ENCODE measurements at places on chromosomes 13 and 19.

DNA sequence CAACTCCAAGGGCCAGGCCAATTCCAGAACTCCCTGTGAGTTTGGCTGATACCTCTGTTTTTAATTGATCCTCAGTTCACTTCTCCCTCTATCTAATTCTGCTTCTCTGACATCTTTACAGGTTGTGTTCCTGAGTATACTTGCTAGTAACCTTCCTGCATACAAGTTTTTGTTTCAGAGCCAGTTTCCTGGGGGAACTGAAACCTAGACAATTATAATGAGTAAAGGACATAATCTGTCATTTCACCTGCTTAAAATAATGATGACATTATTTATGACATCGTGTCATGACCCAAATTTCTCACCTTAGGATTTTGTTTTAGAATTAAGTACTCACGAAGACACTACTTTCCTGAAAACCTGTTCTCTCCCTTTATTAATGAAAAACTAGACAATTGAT, 12.5 kb upstream of the MYCBP2 start:
- no peak for DNase-seq

GRCh38 chr19:40596608-40597328, 4.4 kb upstream of the LTBP4 start:
- no peak for DNase-seq

DNA sequence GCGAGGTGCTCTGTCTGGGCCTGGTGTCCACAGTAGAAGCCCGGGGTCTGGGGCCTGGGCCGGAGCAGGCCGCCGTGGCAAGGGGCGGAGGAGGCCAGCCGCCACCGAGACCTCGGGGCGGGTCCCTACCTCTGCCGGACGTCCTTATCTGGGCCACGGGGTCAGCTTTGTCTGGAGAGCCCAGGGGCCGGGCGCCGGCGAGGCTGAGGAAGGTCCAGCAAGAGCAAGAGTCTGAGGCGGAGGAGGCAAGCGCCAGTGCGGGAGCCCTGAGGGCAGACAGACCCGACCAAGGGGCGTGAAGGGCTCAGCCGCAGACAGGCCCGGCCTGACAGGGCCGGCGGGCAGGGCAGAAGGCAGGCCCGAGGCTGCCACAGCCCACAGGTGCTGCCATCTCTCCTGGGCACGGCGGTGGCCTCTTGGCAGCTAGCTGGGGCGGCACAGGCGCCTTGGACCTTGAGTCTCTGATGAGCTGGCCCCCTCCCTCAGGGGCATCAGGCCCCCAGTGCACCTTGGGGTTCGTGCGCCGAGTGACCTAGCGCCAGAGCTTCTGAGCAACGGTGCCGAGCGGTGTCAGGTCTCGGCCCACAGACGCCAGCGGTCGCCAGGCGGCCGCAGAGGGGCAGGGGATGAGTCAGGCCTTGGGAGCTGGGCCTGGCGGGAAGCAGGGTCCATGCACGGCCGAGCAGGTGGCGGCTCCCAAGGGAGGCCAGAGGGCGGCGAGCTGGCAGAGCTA, 19.1 kb upstream of the AKAP8 start:
- no peak for DNase-seq

- no peak for DNase-seq
Measured at GRCh38 chr13:77637588-77637987, 59.9 kb upstream of the SLAIN1 start.

DNA sequence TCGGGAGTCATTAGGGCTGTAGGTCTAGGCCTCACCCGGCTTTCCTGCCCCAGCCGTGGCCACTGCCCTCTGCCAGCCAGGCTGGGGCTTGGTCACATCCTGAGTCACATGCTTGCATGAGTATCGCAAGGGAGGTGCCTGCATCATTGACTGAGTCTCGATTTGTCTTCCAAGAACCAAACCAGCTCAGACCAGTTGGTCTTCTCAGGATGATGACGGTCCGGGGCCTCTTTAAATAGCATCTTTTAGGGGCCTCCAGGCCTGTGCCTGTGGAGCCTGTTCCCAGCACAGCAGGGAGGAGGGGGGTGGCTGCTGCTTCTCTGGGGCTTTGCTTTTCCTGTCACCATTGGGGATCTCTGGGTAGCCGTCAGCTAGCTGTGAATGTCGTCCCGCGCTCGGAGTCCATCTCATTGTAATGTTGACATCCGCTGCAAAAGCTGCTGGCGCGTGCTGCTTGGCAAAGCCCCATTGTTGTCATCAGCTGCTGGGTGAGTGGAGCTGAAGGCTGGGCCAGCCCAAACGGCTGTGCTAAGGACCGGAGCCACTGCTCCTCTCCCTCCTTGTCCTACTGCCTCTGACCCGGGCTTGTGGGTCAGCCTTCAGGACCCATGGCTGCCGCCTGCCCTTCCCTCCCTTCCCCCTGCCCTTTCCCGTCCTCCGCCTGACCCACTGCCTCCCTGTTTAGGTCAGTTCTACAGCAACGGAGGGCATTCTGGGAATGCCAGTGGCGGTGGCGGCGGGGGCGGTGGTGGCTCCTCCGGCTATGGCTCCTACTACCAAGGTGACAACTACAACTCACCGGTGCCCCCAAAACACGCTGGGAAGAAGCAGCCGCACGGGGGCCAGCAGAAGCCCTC, 14.3 kb upstream of the QTRT1 start:
- no peak for DNase-seq

- DNase-seq, result no peak
Measured at GRCh38 chr19:7456964-7457541, 31.8 kb downstream of the PEX11G start.

DNA sequence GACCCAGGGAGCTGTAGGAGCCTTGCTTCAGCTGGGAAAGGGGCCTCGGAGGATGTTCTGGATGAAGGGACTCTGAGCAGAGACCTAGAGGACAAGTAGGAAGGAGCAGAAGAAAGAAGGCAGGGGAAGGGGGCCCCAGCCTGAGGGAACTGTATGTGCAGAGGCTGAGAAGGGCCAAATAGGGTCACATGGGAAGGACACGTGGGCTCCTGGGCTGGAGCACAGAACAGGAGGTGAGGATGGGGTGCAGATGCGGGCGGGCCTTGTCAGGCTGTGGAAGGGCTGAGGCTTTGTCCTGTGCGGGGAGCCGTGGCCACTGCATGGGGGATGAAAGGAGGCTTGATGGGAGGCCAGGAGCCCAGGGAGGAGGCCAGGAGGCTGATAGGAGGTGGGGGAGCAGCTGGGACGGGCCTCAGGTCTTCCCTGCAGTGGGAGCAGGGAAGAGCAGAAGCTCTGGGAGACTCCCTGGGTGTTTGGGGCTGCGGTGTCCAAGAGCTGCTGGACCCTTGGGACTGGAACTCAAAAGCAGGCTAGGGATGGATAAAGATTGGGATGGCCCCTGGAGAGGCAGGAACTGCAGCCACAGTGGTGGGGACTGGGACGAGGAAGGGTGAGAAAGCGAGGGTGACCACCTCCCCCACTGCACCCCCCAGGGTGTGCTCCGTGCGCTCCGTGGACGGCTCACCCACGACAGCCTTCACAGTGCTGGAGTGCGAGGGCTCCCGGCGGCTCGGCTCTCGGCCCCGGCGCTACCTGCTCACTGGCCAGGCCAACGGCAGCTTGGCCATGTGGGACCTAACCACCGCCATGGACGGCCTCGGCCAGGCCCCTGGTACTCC, 11.4 kb upstream of the LTBP4 start:
- no peak for DNase-seq

DNA sequence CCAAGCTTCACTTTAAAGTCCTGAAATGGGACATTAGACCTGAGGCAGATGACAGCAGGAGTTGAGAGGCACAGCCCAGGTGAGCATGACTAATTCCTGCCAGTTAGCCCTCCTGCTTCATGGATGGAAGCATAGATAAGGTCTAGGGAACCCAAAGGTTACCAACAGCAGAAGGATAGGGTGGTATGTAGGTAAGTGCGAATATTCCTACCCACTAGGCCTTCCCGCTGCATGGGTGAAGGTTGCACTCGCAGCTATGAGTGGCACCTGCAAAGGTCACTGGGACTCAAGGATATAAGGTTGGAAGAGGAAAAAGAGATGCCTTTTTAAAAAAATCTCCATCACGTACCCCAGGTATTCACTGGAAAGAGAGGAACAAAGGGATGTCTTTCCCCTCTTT, 12.2 kb upstream of the MLLT1 start:
- no peak for DNase-seq

- DNase-seq, result no peak
Measured at GRCh38 chr19:10173527-10173926, 21.2 kb downstream of the DNMT1 start.

GRCh38 chr13:74134221-74134776, at the start of gene KLF12:
KLF12 (minus strand) TSS chr13:74134404.
- peak; percentile 86 for DNase-seq

DNA sequence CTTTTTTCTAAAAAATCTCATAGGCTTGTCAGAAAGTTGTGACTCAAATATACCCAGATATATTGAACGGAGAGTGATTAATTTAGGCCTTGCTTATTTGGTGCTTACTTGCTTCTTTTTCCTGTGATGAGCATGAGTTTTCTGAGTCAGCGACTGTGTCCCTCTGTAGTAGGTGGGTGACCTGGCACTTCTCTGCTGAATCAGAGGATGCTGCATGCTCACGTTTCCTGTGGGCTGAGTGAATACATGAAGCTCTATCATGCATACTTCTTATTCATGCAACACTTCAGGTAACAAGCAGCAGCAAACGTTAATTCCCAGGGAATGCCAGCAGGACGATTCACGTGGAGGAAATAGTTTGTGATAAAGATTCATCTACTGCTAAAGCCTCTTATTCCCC, 245.0 kb downstream of the KLF5 start:
- DNase-seq, result no peak

GRCh38 chr13:62704875-62705274, 1289.2 kb upstream of the PCDH20 start:
- DNase-seq, result no peak

GRCh38 chr13:55566334-55566733, 1574.4 kb upstream of the PRR20A start:
- DNase-seq, result no peak

DNA sequence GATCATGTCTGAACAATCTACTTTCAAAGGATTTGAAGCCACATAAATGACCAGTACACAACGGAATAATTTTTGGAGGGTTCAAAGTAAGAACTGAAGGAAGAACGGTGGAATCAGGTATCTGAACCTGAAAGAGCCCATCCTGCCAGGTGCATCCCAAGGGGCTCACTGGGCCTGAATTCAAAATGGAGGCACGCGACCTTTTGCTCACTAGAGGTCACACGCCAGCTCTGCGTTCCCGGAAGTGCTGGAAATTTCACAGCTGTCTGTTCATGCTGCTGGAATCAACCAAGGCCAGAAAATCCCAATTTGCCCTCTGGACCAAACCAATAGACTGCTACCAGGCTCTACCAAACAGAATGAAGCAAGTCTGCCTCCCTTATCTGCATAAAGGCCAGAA, 4.2 kb upstream of the RASA3 start:
- no peak for DNase-seq

DNA sequence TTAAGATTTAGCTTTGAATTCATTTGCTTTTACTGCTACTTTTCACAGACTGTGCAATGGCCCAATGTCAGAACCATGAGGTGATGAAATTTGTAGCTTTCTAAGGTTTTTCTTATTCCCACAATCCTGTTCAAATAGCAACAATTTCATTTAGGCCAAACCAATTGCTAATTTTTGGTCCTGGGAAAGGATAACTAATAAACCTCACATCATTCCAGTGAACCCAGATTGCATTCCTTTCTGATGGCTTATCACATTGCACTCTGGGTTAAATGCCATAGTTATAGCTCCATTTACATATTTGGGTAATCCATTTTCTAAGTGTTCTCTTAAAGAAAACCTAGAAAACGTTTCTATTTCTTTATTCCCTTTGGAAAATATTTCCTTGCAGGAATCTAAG, 22.9 kb upstream of the POMP start:
- DNase-seq, result peak; percentile 54

- no peak for DNase-seq
Measured at GRCh38 chr19:56670961-56671612, 470 bp downstream of the ZNF835 start.

DNA sequence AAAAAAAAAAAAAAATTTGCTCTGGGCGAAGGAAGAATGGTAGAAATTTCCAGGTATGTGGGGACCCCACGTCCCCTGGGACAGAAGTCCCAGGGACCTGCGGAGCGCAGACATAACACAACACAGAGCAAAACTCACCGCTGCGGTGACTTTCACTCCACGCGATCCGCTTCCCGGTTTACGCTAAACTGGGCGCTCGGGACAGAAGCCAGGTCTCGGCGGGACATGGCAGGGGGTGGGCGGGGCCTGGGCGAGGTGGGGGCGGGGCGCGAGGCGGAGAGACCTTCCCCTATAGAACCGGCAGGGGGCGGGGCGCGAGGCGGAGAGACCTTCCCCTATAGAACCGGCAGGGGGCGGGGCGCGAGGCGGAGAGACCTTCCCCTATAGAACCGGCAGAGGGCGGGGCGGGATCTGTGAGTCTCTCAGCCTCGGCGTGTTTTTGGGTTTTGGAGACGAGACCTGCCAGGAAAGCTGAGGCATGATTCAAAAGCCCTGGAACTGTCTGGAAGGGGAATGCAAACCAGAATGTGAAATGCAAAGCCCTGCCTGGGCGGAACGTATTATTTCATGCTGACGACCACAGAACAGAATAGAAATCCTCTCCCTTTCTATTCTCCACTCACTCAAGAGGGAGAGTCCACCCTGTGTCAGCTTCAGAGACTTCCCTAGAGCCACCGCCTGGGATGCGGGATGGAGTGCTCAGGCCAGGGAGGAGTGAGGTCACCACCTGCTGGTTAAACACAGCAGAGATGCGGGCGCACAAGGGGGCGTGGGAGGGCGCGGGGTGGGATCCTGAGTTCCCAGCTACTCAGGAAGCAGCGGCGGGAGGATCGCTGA, 20.2 kb upstream of the ERVV-1 start:
- DNase-seq, result peak; percentile 42

- DNase-seq, result no peak
Measured at GRCh38 chr13:21086929-21087328, 25.5 kb upstream of the LATS2 start.

- DNase-seq, result no peak
Measured at GRCh38 chr13:75170311-75170710, 311.7 kb downstream of the TBC1D4 start.

- DNase-seq, result no peak
Measured at GRCh38 chr13:76091076-76091475, 454.9 kb downstream of the LMO7 start.

GRCh38 chr19:22526661-22527272, 104.6 kb upstream of the ZNF98 start:
- no peak for DNase-seq

GRCh38 chr13:24271601-24272451, 37.6 kb upstream of the C1QTNF9 start:
- no peak for DNase-seq

GRCh38 chr13:101757446-101758039, 305.1 kb downstream of the ITGBL1 start:
- peak; percentile 27 for DNase-seq

- no peak for DNase-seq
Measured at GRCh38 chr13:96314974-96315373, 225.1 kb downstream of the HS6ST3 start.

DNA sequence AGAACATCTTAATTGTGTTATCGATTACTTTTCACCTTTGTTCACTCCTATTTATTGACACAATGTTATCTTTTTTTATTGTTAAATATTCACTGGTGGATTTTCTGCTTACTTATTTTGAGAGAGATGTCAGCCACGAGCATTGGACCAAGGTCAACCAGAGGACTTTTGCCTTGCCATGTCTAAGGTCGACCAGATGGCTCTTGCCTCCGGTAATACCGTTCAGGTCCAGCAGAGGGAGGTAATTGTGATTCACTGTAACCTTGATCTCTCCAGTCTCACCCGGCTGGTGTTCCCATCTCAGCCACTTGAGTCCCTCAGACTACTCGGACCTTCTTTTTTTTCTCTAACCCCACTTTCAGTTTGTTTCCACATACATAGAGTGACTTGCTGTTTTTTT, 1438.1 kb downstream of the UQCRFS1 start:
- no peak for DNase-seq

All from AG09319 (cell line).